A549 treated with Mapracorat at 1 μM for 4 hours (cell line): ENCODE measurements at places on chromosomes 7 and 10. TPM values are rescaled to one million over a fixed set of nuclear protein-coding genes. Genes with fewer than 3 reads are reported as not detected.

The OR6V1 gene
- not detected in 5 replicates for total RNA-seq

The CYP26A1 gene
- 1.7 to 3.0 TPM (median 2.5 TPM) in 5 replicates for total RNA-seq

The SPACDR gene
- 0.48 to 0.94 TPM (median 0.89 TPM) in 5 replicates for total RNA-seq

The CNNM1 gene
- total RNA-seq: 20.7 to 28.4 TPM (median 25.0 TPM) in 5 replicates

The HIP1 gene
- 17.3 to 26.6 TPM (median 24.5 TPM) in 5 replicates for total RNA-seq

The FAM180A gene
- total RNA-seq: 0.09 to 0.14 TPM (median 0.11 TPM) in 3 of 5 replicates, not detected in the others

The CUZD1 gene
- 1.3 to 1.6 TPM (median 1.3 TPM) in 5 replicates for total RNA-seq

The CDHR1 gene
- total RNA-seq: 0.06 to 0.14 TPM (median 0.08 TPM) in 5 replicates

The GPR37 gene
- 0.54 to 0.74 TPM (median 0.59 TPM) in 5 replicates for total RNA-seq

The OR2A12 gene
- total RNA-seq: not detected in 5 replicates

The FOXK1 gene
- 9.6 to 14.6 TPM (median 11.7 TPM) in 5 replicates for total RNA-seq

The BAIAP2L1 gene
- total RNA-seq: 41.3 to 47.3 TPM (median 45.8 TPM) in 5 replicates

The NEBL gene
- total RNA-seq: 6.6 to 10.1 TPM (median 9.1 TPM) in 5 replicates

The ANKRD61 gene
- 0.28 to 1.2 TPM (median 0.51 TPM) in 5 replicates for total RNA-seq

The ADIRF gene
- not detected in 5 replicates for total RNA-seq

The NUTM2A gene
- 0.08 TPM in 1 of 5 replicates, not detected in the others for total RNA-seq

The ASZ1 gene
- not detected in 5 replicates for total RNA-seq

The NFE2L3 gene
- 7.3 to 9.5 TPM (median 7.8 TPM) in 5 replicates for total RNA-seq

The OR6B1 gene
- not detected in 5 replicates for total RNA-seq

The HOXA4 gene
- 1.3 to 2.2 TPM (median 1.8 TPM) in 5 replicates for total RNA-seq
